AG08396 (cell line): ENCODE measurements at places on chromosomes 13 and 19.

DNA sequence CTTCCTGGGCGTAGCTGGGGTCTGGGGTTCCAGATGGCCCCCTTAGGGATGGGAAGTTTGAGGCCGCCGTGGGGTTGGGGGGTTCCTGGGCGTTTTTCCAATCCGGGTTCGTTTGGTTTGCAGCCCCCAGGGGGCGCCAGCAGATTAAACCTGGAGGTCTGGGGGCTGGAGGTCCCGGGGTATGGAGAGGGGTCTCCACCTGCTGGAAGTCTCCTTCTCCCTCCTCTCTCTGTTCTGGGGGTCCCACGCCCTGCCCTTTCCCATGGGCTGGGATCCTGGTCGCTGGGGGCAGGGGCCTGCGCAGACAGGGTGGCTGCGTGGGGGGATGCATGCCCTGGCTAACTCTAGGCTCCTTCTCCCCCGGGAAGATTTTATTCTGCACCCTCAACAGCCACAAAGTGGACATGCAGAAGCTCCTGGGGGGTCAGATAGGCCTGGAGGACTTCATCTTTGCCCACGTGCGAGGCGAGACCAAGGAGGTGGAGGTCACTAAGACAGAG is 899 bp downstream of the GIPC3 start:
- no peak for DNase-seq

- no peak for DNase-seq
Measured at GRCh38 chr19:28578208-28578607, 634.7 kb downstream of the UQCRFS1 start.

GRCh38 chr13:101382086-101382485 is 34.2 kb downstream of the NALCN start:
- DNase-seq = no peak

- DNase-seq = no peak
Measured at GRCh38 chr19:6022570-6023064, 44.7 kb upstream of the RANBP3 start.

GRCh38 chr19:54298357-54299125 is 14.4 kb downstream of the LILRA5 start:
- DNase-seq = no peak

DNA sequence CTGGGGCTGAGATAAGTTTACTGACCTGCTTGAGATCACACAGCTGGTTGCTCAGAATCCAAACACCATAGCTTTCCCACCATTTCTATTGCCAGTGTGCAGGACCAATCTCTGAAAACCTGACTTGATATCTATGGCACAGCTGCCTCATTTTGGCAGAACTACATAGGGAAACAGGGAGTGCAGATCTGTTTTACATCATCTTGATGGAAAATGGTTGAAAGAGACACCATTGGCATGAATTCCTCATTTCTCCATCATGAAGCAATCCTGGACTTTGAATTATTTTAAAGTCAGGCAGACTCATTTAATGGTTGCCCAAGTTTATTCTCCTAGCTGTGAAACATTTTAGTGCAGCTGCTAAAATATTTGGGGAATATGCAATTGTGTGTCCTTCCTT is 1628.2 kb upstream of the SLC10A2 start:
- DNase-seq = no peak

- peak; percentile 13 for DNase-seq
Measured at GRCh38 chr13:101875717-101876393, 423.4 kb downstream of the ITGBL1 start.

DNA sequence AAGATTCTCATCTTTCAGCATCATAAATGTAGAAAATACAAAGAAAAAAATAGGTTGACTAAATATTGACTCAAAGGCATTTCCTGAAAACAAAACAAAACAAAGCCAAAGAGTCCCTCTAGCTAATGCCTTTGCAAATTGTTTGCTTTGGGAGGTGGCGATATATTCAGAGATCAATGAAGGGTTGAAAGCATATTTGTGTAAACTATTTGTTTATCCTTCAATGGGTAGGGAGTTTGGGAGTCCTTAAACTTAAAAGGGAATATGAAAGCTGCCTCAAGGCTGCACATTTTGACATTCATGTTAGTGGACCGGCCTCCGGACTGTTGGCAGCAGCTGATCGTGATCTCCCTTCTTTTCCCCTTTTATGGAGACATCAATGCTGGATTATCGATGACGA is 257.5 kb downstream of the ITGBL1 start:
- no peak for DNase-seq

GRCh38 chr19:45879055-45879454 is 6.9 kb downstream of the IRF2BP1 start:
- no peak for DNase-seq

GRCh38 chr13:71722206-71722605 is 144.8 kb downstream of the DACH1 start:
- DNase-seq = no peak

GRCh38 chr13:96473526-96474180 is 383.7 kb downstream of the HS6ST3 start:
- no peak for DNase-seq

DNA sequence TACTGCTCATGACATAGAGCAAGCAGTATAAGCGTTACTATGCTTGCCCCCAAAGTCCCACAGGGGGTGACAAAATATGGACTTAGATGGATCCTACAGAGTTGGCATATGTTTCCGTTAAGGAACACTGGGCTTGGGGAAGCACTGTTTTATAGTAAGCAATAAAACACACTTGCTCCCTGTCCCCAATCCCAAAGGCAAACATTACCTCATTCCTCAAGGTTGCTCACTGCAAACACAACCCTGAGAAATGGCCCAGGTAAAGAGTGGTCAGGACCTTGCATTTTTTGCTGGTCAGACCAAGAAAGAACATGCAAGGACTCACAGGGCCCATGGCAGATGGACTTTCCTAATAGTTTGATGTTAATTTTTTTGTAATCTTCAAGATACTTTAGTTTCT is 32.3 kb downstream of the UGGT2 start:
- DNase-seq = no peak

DNA sequence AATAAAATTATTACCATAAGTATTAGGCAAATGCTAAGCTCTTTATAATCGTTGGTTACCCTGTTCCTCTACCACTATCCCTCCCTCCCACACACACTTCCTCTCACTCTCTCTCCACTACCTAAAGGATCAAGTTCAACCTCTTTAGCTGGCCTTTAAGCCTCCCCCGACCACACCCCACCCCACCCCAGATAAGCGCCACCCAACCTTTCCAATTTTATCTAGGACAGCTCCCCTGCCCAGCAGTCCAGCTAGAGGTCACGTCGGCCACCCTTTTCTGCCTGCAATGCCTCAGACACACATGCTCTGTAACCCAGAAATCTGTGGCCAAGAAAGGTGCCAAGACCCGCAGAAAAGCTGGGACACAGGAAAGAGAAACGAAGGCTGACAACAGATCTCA is 1.1 kb downstream of the LYPD4 start:
- DNase-seq = no peak

DNA sequence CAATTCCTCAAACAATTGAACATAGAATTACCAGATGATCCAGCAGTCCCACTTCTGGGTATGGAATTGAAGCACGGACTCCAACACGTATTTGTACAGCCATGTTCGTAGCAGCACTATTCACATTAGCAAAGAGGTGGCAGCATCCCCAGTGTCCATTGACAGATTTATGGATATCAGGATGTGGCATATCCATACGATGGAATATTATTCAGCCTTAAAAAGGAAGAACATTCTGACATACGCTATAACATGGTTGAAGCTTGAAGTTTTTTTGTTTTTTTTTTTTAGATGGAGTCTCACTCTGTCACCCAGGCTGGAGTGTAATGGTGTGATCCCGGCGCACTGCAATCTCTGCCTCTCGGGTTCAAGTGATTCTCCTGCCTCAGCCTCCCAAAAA is 220.6 kb downstream of the ZIC5 start:
- no peak for DNase-seq
